ENCODE measurements at places on chromosomes 11 and 22.

DNA sequence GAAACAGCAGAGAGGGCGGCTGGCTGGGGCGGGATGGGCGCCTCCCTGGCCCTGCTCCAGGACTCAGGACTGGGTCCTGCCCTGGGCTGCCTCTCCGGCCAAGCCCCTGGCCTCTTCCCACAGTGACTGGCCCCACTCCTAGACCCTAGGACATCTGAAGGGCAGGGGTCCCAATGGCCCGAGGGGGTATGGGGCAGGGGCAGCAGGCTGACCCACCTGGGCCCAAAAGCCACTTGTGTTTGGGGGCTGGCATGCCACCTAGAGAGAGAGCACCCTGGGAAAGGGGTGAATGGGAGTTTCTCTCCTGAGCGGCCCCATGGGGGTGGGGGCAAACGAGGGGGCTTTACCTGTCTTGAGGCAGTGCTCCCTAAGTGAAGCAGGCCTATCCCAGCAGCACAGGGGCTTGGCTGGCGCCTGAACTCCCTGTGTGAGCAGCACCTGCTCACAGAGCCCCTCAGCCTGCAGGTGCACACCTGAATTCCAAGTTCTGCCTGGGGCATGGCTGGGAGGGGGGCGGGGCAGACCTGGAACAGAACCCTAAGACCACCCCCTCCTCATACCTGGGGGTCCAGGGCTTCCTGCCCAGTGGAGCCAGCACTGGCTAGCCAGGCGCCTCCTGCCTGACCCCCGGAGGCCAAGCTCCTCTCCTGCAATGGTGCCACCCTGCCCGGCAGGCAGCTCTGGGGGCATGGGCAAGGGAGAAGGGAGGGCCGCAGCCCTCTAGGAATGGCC is 16.9 kb downstream of the DUSP8 start:
- peak; percentile 73 for DNase-seq

GRCh38 chr11:72295471-72295870 is 51.5 kb upstream of the PHOX2A start:
- DNase-seq, result no peak

DNA sequence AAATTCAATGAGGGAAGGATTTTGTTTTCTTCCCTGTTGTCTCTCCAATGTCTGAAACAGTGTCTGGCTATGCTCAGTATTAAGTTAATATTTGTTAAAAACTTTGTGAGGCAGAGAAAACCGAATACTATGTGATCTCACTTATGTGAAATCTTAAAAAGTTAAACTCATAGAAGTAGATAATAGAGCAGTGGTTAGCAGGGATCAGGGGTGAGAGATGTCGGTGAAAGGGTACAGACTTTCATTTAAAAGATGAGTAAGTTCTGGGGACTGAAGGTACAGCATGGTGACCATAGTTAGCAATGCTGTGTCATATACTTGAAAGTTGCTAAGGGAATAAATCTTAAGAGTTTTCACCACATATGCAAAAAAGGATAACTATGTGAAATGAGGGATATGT is 244.6 kb downstream of the AASDHPPT start:
- DNase-seq, result no peak

GRCh38 chr11:47288066-47288465 is 18.1 kb downstream of the MADD start:
- DNase-seq, result no peak

- no peak for DNase-seq
These were observed 27.2 kb downstream of the PPFIBP2 start for GRCh38 chr11:7540830-7541555.

- DNase-seq, result no peak
These were observed 26.7 kb downstream of the CARS1 start for GRCh38 chr11:3030289-3031070.

- no peak for DNase-seq
These were observed 14.9 kb downstream of the SLC25A18 start for GRCh38 chr22:17578136-17578754.

GRCh38 chr11:3022982-3023381 is 30.9 kb upstream of the NAP1L4 start:
- DNase-seq, result no peak

GRCh38 chr22:33381531-33382406 is 323.6 kb upstream of the SYN3 start:
- DNase-seq, result no peak

DNA sequence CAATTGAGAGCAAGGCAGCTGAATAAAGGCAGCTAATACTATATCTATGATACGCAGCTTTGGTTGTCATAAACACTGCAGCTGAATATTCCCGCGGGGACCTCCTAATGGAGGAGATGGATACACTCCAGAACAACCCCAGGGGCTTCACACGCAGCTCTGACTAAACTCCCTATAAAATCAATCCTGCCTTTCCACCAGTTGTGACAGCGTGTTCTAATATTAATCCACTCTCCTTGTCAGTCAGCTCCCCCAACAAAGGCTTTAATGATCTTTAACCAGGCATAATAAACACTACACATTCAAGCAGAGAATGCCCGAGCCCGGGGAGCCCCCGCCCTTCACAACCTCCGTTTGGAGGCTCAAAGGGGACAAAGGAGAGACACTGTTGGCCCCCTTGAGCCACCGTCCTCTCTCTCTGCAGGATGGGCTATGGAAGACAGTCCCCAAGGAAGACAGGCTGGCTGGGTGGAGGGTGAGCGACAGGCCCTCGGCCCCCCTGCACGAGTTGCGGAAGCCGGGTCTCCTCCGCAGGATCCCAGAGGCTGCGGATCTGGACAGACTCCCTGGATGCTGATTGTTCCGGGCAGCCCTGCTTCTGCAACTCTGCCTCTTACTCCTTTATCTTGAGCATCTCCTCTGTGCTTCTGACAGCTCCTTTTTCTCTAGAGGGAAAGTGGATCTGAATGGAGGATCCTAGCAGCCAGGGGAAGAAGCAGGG is 565.2 kb downstream of the BUD13 start:
- DNase-seq, result peak; percentile 63

GRCh38 chr22:32411402-32411801 is 645 bp downstream of the RTCB start:
- DNase-seq, result no peak

GRCh38 chr11:57376095-57377090 is 4.6 kb downstream of the PRG3 start:
- no peak for DNase-seq

- DNase-seq, result no peak
These were observed 14.2 kb downstream of the DTX4 start for GRCh38 chr11:59186130-59186594.
